AG08395 (cell line): ENCODE measurements at places on chromosomes 13 and 19.

- DNase-seq: no peak
Observed at GRCh38 chr19:6853868-6854267, 33.5 kb upstream of the ADGRE1 start.

DNA sequence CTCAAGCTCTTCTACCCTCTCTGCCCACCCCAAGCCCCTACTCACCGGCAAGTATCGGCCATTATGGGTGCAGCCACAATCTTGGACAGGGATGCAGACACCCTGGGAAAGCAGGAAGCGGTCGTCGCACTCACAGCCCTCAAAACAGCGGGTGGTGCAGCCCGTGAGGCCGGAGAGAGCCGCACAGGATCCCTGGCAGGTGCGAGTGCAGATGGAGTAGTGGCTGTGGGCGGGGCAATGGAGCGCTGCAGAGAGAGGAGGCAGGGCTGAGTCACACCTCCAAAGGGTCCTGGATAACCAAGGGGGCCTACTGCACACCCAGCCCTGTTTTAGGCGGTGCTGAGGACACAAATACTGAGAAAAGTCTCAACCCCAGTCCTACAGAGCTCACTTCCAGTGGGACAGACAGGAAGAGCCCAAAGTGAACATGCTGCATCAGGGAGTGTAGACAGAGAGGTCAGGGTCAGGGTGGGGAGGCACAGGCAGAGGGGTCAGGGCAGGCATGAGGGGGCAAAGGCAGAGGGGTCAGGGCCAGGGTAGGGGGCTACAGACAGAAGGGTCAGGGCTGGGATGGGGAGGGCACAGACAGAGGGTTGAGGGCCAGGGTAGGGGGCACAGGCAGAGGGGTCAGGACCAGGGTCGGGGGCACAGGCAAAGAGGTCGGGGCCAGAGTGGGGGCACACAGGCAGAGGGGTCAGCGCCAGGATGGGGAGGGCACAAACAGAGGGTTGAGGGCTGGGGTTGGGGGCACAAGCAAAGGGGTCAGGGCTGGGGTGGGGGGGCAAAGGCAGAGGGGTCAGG, 24.2 kb upstream of the FBL start:
- no peak for DNase-seq

DNA sequence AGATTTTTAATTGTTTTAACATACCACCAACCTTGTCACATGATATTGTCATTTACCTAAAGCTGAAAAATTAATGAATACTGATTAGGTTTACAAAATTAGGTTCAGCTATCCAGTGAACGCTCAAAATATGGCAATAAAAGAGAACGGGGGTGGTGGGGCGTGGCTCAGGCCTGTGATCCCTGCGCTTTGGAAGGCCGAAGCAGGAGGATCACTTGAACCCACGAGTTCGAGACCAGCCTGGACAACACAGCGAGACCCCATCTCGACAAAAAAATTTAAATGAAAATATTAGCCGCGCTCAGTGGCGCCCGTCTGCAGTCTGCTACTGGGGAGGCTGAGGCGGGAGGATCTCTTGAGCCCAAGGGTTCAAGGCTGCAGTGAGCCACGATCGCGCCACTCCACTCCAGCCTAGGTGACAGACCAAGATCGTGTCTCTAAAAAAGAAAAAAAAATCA, 516 bp upstream of the FAM32A start:
- DNase-seq: no peak

- no peak for DNase-seq
Observed at GRCh38 chr19:49407079-49407478, 16.2 kb downstream of the PTH2 start.

- DNase-seq: no peak
Observed at GRCh38 chr13:41017159-41017558, 2.0 kb downstream of the ELF1 start.

DNA sequence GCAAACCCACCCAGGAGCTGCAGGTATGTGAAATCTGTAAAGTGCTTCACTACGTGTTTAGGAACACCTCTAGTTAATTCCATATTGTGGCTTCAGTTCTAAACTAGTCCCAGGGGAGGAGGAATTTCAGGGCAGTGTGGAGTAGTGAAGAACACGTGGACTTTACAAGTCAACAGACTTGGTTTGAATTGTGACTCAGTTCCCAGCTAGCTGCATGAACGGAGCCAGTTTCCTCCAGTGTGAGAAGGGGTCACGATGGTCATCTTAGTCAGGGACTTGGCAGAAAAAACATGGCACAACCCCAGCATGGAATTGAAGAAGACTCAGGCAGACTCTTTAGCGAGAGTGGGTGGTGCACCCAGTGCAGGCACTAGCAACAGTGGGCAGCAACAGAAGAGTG, 175.7 kb upstream of the UBL3 start:
- DNase-seq: peak; percentile 75

DNA sequence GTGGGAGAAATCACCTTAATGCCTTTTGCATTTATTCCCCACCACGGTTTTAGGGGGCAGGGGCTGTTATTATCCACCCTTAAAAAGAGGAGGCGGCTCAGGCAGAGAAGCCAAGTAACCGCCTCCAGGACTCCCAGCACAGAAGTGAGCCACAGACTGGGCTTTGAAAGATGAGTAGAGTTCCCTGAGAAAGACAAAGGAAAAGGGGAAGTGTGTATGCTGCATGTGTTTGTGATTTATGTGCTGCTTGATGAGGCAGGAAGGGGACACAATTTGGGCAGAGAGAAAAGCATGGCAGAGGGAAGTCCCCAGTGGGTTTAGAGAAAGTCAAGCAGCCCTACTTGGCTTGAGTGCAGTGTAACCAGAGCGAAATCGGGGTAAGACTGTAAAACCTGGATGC, 85.0 kb downstream of the DOCK9 start:
- DNase-seq: no peak

DNA sequence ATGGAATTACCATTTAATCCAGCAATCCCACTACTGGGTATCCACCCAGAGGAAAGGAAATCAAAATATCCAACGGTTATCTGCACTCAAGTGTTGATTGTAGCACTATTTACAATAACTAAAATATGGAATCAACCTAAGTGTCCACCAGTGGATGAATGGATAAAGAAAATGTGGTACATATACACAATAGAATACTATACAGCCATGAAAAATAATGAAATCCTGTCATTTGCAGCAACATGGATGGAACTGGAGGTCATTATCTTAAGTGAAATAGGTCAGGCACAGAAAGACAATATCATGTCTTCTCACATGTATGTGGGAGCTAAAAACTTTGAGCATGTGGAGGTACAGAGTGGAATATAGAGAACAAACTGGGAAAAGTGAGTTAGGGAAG, 92.9 kb upstream of the ARHGEF7 start:
- no peak for DNase-seq
